ENCODE measurements at places on chromosomes 12 and 14.
A peak's percentile ranks its signal among the peaks of the same experiment; 100 is the strongest.

DNA sequence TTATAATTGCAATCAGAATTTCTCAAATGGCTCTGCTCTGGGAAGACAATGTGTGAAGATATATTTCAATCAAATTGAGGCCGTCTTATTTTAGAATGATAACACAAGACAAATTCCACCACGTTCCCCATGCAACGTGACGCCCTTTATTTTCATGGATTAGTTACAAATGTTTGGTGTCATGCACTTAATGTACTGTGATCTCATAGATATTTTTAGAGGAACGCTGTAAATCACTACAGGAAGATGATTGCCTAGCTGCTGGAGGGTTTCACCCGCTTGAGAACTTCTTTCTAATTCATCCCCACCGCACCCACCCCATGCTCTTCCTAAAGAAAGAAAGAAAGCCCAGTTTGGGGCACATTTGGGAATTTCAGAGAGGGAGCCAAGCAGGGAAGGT lies 117.2 kb downstream of the PLXNC1 start:
- no peak overlapping the region for H3K27ac ChIP-seq
- H3K4me3 ChIP-seq, result no peak overlapping the region
- no peaks in the 10 kb centered on the region for H3K27me3 ChIP-seq
- H3K36me3 ChIP-seq, result no peaks in the 10 kb centered on the region
- peaks cover 9% of the 10 kb centered on the region for H3K4me1 ChIP-seq
- DNase-seq, result no peak

- no peak for DNase-seq
- no peaks in the 10 kb centered on the region for H3K4me1 ChIP-seq
- peaks cover 6% of the 10 kb centered on the region for H3K36me3 ChIP-seq
- H3K4me3 ChIP-seq, result no peak overlapping the region
- H3K27ac ChIP-seq, result no peak overlapping the region
- H3K27me3 ChIP-seq, result no peaks in the 10 kb centered on the region
Observed at GRCh38 chr12:57096748-57097553, 8.0 kb downstream of the NAB2 start.

GRCh38 chr12:104521731-104522130 lies 65.0 kb downstream of the CHST11 start:
- no peak for DNase-seq
- H3K4me3 ChIP-seq, result no peak overlapping the region
- H3K36me3 ChIP-seq, result no peaks in the 10 kb centered on the region
- H3K27ac ChIP-seq, result no peak overlapping the region
- no peaks in the 10 kb centered on the region for H3K27me3 ChIP-seq
- H3K4me1 ChIP-seq, result no peaks in the 10 kb centered on the region

GRCh38 chr12:89166121-89166520 lies 186.2 kb downstream of the DUSP6 start:
- no peak overlapping the region for H3K4me3 ChIP-seq
- H3K4me1 ChIP-seq, result peaks cover 3% of the 10 kb centered on the region
- no peak overlapping the region for H3K27ac ChIP-seq
- no peak for DNase-seq

DNA sequence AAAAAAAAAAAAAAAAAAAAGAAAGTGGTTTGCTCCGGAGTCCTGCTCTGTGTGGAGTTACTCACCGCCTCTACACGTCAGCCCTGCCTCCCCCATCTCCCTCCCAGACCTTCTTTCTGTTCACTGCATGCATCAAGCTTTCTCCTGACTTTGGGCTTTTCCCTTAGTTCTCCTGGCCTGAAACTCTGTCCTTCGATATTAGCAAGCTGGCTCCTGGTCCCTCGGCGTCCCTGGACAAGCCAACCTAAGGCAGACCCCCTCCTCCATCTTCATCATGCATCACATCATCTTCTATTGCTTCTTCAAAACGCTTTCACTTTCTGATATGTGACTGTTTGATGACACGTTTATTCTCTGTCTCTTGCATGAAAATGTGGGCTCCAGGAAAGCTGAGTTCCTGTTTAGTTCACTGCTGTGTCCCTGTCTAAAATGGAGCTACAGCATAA lies 40.6 kb downstream of the SLC15A4 start:
- H3K27me3 ChIP-seq, result no peaks in the 10 kb centered on the region
- no peaks in the 10 kb centered on the region for H3K4me1 ChIP-seq
- DNase-seq, result no peak

- H3K36me3 ChIP-seq, result peaks cover 23% of the 10 kb centered on the region
- no peaks in the 10 kb centered on the region for H3K4me1 ChIP-seq
- peak; percentile 40 for DNase-seq
- no peak overlapping the region for H3K4me3 ChIP-seq
- H3K27me3 ChIP-seq, result no peaks in the 10 kb centered on the region
Observed at GRCh38 chr12:51362307-51362706, 15.8 kb upstream of the CELA1 start.

DNA sequence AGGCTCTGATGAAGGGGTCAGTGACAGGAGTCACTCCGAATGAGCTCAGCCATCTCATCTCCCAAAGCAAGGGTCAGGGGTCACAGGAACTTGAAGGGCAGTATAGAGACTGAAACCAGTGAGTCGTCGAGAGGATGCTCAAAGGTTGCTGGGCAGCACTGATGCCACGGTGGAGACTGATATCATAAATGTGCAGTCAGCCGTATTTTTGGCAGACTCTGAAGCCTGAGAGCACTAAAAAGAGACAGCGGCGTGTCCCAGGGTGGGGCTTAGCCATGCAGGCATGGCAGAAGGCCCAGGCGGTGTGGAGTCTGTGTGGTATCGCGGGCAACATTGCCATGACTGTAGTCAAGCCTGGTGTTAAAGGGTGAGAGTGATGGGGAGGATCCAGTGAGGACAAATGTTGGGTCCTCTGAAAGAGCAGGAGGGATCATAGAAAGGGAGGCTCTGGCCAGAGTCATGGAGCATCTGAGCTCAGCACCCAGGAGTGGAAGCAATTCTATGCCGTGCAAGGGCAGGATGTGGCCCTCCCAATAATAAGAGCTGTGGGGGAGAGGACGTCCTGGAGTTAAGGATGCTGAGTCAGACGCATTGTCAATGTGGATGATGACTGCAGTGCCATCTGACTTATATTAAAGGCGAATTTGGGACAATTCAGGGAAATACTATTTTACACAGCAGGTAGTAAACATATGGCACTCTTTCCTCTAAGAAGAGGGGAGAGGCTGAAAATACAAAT lies 241.2 kb upstream of the FKBP4 start:
- H3K4me3 ChIP-seq, result no peak overlapping the region
- no peaks in the 10 kb centered on the region for H3K4me1 ChIP-seq
- no peaks in the 10 kb centered on the region for H3K27me3 ChIP-seq
- no peak for DNase-seq
- no peak overlapping the region for H3K27ac ChIP-seq

- H3K4me1 ChIP-seq, result no peaks in the 10 kb centered on the region
- no peaks in the 10 kb centered on the region for H3K27me3 ChIP-seq
- no peaks in the 10 kb centered on the region for H3K36me3 ChIP-seq
Observed at GRCh38 chr14:71855399-71856036, 76.7 kb upstream of the RGS6 start.

DNA sequence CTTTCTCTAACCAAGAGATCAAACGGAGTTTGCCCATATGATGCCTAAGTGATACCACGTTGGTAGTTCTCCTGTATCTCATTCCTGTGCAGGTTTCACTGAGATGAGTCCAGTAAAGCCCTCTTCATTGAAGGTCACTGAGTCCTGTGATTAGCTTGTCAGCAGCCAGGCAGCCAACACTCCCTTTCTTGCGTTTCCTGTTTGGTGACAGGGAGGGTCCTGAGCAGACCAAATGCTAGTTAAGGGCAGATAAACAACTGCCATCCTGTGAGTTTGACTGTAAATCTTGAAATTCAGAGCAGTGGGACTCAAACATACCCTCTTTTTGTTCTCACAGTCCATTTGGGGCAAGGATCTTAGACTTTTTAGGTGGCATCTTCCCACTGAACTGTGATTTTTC lies 39.4 kb downstream of the ZNF641 start:
- no peak overlapping the region for H3K27ac ChIP-seq
- no peak overlapping the region for H3K4me3 ChIP-seq

DNA sequence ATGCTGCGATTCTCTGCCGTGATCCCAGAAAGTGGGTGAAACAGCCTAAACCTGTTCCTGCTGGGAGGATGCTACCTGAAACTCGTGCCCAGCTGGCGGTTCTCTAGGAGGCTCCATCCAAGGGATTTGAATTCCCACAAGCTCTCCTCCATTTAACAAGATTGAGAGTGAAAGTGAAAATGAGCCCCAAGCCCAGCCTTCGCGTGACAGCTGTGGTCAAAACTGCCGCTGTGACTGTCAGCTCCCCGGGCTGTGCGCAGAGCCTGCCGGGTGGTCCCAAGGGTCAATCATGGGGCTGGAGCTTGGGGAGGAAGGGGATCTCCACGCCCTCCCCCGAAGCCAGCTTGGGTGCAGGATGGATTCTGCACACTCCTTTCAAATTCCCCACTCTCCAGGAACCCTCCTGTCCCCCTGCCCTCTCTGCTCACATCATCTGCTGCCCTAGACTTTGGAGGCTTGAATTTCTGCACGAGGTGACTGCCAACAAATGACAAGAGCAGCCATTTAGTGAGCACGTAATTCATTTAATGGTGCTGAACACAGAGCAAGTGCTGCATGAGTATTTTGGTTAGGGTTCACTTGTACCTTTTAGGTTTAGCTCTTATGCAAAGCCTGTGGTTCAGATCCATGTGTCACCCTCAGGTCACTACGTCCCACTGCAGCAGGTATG lies 5.3 kb downstream of the ASB2 start:
- H3K27me3 ChIP-seq, result no peaks in the 10 kb centered on the region
- H3K4me3 ChIP-seq, result no peak overlapping the region
- peaks cover 3% of the 10 kb centered on the region for H3K4me1 ChIP-seq
- no peaks in the 10 kb centered on the region for H3K36me3 ChIP-seq
- H3K27ac ChIP-seq, result peak overlapping the region; percentile 28

DNA sequence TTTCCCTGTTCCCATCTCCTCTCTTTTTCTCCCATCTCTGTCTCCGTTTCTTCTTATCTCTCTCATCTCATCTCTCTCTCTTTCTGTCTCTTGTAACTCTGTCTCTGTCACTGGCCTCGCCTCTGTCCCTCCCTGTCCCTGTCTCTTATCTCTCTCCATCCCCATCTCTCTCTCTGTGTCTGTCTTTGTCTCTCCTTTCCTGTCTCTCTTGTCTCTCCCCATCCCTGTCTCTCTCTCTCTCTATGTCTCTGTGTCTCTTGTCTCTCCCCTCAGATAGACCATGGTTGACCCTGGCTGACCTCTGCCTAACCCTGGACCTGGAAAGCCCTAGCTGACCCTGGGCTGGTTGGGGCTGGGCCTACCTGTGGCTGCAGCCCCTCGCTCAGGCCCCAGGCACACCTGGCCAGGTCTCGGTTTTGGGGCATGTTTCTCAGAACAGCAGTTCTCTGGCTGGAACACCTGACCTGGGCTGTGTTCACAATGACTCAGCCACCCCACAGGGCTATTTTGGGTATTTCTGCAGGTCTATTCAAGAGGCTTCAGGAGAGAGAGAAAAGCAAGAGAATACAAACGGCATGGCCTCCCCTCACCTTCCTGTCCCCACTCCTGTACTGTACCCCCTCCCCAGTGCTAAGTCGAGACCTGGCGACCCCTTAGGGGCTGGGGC lies 174.4 kb downstream of the TMEM121 start:
- no peak overlapping the region for H3K4me3 ChIP-seq
- no peaks in the 10 kb centered on the region for H3K36me3 ChIP-seq
- H3K4me1 ChIP-seq, result no peaks in the 10 kb centered on the region

- no peaks in the 10 kb centered on the region for H3K36me3 ChIP-seq
- no peaks in the 10 kb centered on the region for H3K27me3 ChIP-seq
- no peak overlapping the region for H3K4me3 ChIP-seq
- DNase-seq, result no peak
- H3K27ac ChIP-seq, result no peak overlapping the region
Observed at GRCh38 chr12:34333337-34333736, 311.0 kb downstream of the ALG10 start.

- H3K27ac ChIP-seq, result no peak overlapping the region
- no peaks in the 10 kb centered on the region for H3K27me3 ChIP-seq
- H3K4me1 ChIP-seq, result no peaks in the 10 kb centered on the region
- no peak for DNase-seq
- H3K4me3 ChIP-seq, result no peak overlapping the region
Observed at GRCh38 chr12:112711507-112711906, 80.0 kb upstream of the RPH3A start.

DNA sequence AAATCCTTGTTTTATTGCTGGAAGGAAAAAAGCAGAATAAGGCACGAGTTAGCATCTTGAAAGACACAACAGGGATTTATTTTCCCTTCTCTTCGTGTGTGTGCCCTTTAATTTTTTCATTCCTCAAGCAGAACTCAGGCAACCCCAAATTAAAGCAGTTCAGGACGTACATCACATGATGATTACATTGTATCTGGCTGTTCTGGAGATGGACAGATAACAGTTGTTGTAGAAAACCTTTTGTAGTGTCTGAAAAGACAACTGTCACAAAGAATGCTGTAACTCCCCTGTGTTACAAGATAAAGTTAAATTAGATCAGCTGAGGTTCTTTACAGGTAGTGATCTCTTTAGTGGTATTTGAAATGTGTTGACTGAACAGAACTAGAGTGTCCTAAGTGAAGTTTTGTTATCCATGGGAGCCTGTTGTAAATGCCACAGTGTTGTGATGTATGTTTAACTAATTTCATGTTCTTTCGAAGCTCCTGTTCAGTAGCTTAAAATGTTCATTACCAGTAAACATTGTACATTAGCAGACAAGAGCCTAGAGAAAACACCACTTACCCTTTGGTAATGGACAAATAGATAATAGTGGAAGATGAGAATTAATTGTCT lies 58.5 kb downstream of the TMTC2 start:
- no peaks in the 10 kb centered on the region for H3K4me1 ChIP-seq
- DNase-seq, result no peak
- no peaks in the 10 kb centered on the region for H3K36me3 ChIP-seq
- no peak overlapping the region for H3K27ac ChIP-seq

DNA sequence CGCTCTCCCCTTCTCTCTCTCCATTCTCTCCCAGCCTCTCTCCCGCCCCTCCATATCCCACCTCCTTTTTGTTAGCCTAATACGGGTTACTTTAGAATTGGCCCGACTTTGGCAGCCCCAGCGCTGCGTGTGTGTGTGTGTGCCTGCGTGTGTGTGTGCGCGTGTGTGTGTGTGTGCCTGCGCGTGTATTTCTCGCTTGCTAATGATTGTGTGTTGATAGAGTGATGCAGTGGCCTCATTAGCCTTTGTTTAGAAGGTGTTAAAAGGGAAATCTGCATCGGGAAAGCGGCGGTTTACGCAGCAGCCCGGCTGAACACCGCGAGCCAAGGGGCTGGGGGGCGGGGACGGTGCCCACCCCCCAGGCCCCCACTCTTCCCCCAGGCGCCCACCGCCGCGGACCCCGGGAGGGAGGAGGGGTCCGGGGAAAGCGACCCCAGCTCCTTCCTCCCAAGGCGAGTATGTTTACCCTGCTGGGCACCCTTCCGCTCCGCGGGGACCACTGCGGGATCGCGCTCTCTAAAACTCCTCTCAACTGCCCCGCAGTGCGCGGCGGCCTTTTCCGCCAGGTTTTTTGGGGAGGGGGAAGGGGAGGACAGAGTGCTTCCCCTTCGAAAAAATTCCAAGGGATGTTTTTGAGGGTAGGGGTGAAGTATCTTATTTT lies 6.8 kb upstream of the LHX5 start:
- DNase-seq, result no peak
- H3K4me1 ChIP-seq, result no peaks in the 10 kb centered on the region
- H3K27me3 ChIP-seq, result peaks cover 69% of the 10 kb centered on the region

GRCh38 chr12:26691234-26691970 lies 141.6 kb downstream of the ITPR2 start:
- H3K36me3 ChIP-seq, result peaks cover 2% of the 10 kb centered on the region
- H3K4me3 ChIP-seq, result no peak overlapping the region
- no peak for DNase-seq

- no peak overlapping the region for H3K27ac ChIP-seq
- DNase-seq, result no peak
- H3K4me1 ChIP-seq, result no peaks in the 10 kb centered on the region
- no peaks in the 10 kb centered on the region for H3K36me3 ChIP-seq
- H3K4me3 ChIP-seq, result no peak overlapping the region
Observed at GRCh38 chr14:60514741-60515491, 6.0 kb downstream of the SIX6 start.

- peaks cover 3% of the 10 kb centered on the region for H3K4me1 ChIP-seq
- DNase-seq, result peak; percentile 31
- no peak overlapping the region for H3K4me3 ChIP-seq
Observed at GRCh38 chr14:91149462-91149861, 35.6 kb downstream of the DGLUCY start.

Data from small intestine (tissue), 16 donors.